ENCODE measurements at places on chromosomes 3 and 15.

GRCh38 chr3:67386451-67386850 lies 268.0 kb downstream of the SUCLG2 start:
- DNase-seq, result no peak

DNA sequence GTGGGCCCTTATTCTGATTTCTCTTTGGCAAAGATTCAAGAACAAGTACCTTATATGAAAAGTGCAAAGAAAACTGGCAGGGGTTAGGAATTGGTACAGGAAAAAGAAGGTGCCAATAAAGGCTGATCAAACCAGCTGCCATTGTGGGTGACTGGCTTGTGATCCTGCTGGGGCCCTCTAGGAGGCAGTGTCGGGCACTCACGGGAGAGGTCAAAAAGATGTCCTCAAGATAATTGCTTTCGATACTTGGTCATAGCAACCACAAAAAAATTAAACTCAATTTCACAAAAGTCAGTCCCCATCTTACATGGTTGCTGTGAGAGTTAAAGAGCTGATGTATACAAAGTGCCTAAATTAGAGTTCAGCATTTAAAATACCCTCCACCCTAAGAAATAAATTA lies 31.0 kb upstream of the CAV3 start:
- no peak for DNase-seq

DNA sequence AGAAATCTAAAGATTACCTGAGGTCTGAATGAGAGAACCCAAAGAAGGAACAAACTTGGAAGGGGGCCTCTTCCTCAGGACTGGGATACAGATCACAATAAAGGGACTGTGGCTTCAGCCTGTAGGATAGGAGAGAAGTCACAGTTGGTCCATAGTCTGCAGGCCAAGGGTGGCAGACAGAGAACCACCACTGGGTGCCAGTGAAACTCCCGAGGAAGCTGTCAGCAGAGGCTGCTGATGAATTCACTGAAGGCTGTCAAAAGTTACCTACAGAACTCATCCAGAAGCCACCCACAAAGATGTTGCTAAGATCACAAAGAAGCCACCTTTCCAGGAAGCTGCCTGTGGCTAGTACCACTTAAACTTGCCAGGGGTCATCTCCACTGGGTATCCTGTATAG lies 78.5 kb downstream of the TMCO5A start:
- DNase-seq, result no peak

- no peak for DNase-seq
Measured at GRCh38 chr3:124699686-124700396, 30.4 kb upstream of the UMPS start.

DNA sequence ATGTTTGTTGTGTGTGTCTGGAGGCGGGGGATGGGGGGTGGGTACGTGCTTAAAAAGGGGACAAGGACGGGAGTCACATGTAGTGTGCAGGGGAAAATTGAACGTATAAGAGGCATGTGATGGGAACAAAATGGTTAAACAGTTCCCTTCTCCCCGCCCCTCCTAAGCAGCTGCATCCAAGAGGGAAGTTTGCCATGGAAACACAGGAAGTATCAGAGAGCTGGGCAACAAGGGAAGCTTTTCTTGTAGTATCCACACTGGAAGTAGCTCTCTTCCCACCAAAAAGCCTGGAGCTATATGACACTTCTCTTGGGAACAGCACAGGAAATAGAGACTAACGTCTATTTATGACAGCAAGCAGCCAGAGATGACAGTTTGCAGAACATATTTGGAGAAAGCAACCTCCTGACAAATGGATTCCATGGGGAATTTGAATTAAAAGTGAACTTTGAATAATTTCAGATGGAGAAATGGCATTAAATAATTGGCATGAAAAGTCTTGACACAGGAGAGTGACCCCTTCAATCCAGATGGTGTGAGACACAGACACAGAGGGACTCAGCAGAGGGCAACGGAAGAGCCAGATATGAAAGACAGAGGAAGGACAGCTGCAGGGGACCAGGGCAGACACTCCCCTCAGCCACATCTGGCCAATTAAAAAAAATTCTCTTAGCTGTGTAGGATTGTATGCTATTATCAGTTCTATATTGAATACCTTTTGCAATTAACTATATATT lies 294.2 kb upstream of the TBL1XR1 start:
- no peak for DNase-seq

DNA sequence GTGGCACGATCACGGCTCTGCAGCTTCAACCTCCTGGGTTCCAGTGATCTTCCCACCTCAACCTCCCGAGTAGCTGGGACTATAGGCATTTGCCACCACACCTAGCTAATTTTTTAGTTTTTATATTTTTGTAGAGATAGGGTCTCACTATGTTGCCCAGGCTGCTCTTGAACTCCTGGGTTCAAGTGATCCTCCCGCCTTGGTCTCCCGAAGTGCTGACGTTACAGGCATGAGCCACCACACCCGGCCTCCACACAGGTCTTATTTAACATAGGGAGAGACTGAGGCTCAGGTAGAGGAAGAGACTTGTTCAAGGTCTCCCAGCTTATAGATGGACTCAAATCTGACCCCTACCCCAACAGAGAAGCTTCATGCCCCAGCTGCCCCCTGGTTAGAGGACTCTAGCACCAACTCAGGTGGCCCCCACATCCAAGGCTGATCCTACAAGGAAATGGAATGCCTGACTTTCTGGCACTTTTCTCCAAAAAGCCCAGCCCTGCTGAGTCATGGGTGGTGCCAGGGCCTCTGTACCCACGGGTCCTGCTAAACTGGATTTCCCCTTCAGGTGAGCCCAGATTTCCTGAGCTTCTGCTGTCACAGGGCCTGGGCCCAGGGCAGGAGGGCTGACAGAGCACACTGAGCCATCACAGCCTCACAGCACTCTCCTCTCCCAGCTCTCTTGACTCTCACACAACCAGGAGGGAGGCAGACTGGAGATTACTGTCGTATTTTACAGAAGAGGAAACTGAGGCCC lies 5.6 kb downstream of the TMEM40 start:
- no peak for DNase-seq

DNA sequence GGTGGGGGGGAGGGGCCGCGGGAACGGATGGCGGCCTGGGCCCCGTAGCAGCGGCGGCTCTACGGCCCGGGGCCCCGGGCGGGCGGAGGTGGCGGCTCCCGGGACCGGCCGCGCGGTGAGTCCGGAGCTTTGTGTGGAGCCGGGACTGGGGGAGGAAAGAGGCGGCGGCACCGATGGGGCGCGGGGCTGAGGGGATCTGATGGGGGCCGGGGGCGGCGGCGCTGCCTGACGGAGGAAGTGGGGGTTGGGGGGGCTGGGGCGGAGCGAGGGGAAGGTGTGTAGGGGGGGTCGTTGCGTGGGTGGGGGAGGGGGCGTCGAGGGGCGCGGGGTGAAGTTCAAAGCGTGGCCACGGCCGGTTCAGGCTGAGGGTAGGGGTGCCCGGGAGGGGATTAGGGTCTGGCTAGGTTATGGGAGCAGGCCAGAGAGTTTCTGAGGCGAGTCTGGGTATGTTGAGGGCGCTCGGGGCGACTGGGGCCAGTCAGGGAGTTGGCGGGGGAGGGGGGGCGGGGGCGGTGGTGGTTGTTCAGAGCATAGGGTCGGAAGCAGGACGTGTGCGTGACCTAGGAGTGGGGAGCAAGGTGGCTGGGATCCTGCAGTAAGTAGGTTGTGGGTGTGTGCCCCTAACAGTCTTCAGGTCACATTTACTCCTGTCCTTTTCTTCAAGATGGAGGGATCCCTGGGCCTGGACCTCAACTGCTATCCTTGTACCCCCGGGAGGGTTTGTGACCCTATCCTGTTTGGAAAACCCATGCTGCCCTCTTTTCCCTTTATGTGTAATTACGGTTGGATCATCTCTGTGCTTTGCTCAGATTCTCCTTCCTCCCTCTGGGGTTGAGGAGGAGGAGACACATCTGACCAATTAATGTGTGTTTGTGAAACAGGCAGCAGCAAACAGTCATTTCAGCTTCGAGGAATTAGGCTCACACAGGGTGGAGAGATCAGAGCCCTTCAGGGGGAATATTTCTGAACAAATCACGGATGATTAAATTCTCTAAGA lies 644 bp downstream of the ZNF609 start:
- peak; percentile 18 for DNase-seq

DNA sequence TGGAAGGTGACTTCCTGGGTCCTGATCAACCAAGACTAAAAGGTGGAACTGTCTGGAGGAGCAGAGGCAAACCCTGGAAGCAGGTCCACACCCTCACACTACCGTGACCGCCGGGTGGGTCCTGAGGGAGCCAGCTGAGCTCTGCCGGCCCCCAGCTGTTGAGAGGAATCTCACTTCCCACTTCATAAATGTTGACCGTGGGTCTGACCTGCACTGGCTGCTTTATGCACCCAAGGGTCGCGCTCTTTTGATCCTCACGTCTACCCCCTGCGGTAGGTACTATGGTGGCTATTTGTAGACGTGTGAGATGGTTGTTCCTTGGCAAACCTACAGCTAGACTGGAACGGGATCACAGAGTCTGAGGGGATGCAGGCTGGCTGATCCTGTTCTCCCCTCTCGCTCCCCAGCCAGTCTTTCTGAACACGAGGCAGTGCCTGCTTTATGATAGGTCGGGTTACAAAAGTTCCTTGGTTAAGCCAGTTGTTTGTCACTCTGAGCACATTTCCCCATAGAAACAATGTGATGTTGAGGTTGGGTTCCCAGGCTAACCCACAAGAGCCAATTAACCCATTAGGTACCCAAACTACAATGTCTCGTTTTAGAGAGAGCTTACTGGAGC lies 113.0 kb upstream of the ETV5 start:
- no peak for DNase-seq

- DNase-seq, result no peak
Measured at GRCh38 chr3:60316121-60316797, 935.0 kb downstream of the FHIT start.

DNA sequence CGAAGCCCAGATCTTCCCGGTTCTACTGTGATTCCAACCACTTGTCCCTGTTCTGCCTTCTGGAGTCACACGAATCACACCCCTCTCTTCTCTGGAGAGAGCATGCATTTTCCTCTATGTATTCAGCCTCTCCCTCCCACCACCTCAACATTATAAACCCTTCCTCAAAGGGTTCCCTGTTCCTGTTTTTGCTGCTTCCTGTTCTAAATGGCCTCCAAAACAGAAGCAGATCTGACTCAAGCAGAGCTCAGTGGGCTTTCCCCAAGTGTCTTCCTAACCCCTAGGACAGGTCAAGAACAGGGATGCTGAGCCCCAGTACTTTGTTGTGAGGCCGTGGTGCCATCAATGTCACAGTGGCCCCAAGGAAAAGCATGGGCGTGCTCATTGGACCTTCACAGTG lies 75.7 kb upstream of the ARNT2 start:
- no peak for DNase-seq

DNA sequence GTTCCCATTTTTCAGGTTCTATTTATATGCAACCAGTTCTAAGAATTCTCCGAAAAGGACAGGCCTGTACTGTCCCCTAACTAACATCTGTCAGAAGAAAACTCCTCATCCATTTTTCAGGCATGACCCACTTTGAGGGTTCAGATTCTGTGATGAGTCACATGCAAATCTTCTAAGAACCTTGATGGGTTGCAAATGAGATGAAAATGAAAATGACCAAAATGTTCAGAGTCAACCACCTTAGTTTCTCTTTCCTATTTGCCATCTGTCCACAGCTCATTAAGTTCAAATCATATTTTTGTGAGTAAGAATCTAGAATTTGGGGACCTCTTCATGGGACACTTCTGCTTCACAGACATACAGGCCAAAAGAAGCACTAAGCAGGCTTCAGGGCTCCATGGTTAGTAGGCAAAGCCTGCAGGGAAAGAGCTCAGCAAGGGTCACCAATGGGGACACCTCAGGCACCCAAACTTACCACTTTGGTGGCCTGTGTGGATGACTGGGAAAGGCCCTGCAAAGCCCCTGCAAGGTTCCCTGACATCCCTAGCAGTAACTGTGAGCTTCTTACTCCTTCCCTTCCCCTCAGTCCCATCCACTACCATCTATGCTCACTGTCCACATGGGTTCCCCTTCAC lies 122.0 kb downstream of the WDR76 start:
- no peak for DNase-seq

DNA sequence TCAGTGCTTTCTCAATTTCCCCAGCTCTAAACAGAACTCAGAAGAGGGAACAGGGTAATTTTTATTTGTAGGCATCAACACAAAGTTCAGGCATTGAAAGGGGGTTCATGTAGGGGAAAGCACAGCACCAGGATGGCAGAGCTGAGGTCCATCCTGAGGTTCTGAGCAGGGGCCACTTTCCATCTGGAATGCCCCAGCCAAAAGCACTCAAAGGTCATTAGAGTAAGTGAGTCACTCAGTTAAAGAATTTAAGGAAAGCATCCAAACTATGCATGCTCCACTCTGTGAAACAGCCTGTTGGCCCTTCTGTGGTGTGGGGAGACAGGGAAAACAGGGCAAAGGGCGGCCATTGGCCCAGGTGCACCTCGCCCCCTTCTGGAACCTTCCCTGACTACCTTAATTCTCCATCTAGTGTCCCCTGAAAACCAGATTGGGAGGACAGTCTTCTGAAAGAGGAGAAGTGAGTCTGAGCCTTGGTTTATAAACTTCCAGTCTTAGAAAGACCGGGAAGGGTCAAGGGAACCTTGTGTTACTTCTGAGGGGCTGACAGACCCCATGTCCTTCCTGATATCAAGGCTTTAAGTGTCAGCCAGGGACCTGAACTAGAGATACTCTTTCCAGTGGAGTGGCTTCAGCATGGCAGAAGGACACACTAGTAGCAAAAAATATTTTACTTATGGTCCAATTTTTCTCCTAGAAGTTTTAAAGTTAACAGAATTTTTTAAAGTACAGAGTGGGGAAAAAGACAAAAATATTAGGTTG lies 133.3 kb downstream of the MYLK start:
- no peak for DNase-seq

DNA sequence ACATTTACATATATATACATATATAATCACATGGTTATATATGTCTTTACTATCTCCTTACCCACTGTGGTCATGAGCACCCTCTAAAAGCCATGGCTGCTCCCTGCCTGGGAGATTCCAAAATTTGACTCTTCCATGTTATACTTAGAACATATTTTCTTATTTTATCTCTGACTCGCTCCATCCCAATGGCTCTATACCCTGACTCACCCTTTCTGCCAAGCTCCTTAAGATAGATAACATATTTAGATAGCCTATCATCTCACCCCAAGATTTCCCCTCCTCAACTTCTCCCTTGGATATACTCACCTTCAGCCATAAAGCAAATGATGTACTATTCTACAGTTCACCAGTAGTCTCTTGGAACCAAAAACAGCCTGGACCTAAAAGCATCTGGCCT lies 65.1 kb downstream of the CD200R1L start:
- no peak for DNase-seq

GRCh38 chr3:183489455-183490210 lies 61.2 kb upstream of the MCF2L2 start:
- no peak for DNase-seq

- no peak for DNase-seq
Measured at GRCh38 chr3:195241592-195242355, 29.2 kb downstream of the XXYLT1 start.
